ENCODE measurements at places on chromosomes 11 and 22. TPM values are rescaled to one million over a fixed set of nuclear protein-coding genes. Genes with fewer than 3 reads are reported as not detected.

DNA sequence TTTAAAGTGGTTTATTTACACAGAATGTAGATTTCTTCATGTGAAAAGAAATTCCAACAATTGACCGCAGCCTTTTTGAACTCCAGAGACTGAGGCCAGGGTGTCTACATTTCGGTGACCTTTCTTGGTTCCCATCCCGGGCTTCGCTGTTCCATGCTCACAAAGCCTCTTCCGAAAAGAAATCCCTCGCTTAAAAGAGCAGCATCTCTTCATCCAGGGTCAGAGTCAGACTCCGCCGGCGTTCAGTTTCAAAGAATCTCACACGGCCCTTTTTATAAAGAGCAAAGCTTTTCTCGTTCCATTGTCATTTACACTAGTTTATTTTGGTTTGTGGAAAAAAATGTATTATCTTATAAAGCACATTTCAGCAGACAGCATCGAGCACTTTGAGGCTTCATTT, 530.6 kb upstream of the B3GAT1 start:
- no peak for DNase-seq

RBM4 gene
- total RNA-seq = 109 TPM

ALDH3B1 gene
- total RNA-seq = not detected

DNA sequence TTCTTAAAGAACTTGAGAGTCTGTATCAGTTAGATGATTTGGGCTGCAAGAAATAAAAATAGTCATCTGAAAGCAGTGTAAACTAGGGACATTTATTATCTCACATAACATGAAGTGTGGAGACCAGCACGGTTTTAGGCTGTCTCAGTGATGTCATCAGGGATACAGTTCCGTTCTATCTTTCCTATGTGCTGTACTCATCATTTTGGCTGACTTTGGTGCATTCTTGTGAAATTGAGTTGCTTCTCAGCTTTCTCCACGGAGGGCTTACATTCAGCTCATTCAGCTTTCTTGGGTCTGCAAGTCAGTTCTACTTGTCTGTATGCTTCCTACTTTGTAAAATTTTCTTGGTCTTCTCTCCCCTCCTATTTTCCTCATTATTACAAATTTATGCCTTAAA, 51.8 kb upstream of the LIN7C start:
- DNase-seq = no peak

GNAZ gene
- total RNA-seq = 0.83 TPM

- DNase-seq = no peak
These were observed 45.4 kb upstream of the YWHAH start for GRCh38 chr22:31898926-31899325.

DNA sequence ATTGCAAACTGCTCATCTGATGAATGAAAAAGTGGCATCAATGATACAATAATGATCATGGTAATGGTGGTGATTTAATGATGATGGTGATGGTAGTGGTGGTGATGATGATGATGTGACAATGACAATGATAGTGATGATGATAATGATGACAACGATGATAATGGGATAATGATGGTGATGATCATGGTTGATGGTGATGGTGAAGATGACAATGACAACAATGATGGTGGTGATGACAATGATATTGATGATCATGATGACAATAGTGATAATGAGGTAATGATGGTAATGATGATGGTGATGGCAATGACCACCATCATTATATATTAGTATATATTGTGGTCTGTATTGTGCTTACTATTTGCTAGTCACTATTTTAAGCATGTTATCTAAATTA, 474.3 kb downstream of the TBC1D22A start:
- DNase-seq = no peak
